ENCODE measurements at places on chromosomes 7 and 10.

DNA sequence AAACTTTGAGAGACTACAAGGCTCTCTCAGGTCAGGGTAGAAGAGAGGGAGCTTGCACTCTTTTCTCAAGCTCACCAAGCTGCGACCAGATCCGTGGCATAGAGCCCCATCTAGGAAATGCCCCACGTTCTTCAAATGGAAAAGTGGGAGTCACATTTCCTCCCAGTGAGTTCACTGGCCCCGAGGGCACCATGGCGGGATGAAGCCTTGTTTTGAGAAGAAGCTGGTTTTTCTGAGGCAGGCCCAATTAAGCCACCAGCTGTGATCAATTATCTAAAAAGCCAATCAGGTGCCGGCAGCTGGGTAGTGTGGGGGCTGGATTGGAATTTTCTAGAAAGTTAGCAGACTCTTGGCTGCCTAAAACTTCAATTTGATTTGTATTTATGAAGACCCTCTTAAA lies 101.4 kb downstream of the ZNF365 start:
- no peak for DNase-seq

DNA sequence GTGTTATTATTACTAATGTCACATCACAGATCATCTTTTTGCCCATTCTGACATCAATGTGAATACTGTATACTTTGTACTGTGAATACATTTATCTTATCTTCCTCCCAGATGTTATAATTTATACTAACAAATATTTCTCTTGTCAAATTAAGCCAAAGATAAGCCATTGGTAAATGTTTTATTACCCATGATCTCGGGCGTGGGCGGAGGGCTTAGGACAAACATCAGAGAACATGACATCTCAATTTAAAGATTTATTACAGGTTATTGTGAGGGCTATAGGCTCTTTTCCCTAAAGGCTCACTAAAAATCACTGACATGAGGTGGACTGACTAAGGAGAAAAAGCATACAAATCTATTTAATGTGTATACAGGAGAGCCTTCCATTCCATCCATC lies 58.2 kb upstream of the DGKB start:
- DNase-seq, result no peak

DNA sequence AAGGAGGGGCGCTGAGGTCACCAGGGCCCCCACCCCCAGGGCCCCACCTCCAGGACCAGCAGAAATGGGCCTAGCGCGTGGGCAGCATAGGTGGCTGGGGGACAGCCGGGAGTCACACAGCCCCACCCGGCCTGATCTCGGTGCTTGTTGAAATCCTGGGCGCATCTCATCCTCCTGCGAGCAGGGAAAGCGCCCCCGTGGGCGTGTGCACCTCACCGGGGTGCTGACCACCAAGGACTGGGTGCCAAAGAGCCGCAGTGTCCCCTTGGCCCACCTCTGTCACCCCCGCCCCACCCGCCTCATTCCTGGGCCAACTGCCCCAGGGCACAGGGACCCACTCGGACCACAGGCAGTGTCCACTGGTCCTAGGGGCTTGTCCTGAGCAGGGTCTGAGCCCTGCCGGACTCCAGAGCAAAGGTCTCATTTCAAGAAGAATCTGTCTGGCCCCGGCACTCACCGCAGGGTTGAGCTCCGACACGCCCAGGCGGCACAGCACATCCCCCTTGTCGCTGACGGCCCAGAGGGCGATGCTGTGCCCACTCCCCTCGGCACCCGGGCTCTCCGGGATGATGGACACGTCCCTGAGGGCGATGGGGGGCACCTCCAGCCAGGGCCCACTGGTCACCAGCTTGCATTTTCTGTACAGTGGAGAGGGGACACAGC lies 11.4 kb downstream of the BHLHA15 start:
- DNase-seq, result no peak

GRCh38 chr10:33386926-33387325 lies 52.5 kb upstream of the NRP1 start:
- no peak for DNase-seq

DNA sequence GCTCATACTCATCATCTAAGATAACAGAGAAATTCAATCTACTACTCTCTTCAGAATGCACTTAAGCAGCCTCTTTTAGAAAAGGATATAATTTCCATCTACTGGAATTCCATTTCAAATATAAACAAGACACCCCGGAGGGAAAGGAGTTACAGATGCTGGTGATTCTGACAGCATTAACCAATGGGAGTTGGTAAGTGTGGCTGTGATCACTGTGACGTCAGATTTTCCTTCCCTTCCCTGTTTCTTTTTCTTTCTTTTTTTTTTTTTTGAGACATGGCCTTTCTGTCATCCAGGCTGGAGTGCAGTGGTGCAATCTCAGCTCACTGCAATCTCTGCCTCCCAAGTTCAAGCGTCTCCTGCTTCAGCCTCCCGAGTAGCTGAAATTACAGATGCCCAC lies 106.6 kb downstream of the ACTR3B start:
- no peak for DNase-seq

DNA sequence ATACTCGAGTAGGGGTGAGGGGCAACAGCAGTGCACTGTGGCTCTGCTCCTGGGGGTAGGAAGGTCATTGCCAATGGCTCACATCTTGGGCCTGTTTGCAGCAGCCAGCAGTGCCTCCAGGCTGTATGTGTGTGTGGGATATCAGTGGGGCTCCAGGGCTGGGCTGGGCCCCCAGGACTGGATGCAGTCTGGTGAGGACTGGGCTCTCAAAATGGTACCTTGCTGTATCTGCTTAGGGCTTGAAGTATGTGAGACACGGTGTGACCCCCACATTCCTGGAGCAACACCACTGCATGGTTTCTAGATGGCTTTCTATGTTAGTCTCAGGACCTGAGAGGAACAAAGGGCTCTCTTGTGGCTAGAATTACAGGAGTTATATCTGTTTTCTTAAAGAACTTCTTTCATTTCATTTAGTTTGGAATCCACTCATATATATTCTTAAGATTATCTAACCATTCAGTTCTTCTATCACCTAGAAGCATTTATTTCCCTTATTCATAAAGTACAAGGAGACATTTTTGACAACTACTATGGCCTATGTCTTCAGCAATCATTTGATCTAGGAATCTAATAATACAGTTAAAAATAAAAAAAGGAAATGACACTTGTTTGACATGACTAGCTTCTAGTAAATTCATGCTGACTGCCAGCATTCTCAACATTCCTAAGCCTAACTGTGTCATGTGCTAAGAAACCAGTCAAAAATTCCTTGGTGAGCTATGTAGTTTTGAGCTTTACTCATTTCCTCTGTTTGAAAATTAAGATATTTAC lies 443.2 kb upstream of the SEMA3A start:
- no peak for DNase-seq

- no peak for DNase-seq
These were observed 82.4 kb downstream of the SRPK2 start for GRCh38 chr7:105306298-105306748.

DNA sequence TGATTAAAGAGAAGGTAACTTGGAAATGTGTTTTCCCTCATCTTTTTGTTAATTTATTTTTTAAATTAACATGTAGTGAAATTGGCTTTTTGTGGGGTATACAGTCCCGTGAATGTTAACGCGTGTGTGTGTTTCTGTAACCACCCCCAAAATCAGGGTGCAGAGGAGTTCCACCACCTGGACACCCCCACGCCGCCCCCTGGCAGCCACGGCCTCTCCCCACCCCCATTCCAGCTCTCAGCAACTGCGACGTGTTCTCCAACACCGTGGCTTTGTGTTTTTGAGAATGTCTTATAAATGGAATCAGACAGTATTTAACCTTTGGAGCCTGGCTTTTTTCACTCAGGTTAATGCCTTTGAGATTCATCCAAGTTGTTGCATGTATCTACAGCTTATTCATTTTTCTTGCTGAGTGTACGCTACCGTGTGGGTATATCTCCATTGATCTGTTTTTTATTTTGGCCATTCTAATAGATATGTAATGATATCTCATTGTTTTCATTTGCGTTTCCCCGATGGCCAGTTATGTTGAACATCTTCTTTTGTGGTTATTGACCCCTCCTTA lies 218.8 kb downstream of the EBF3 start:
- no peak for DNase-seq

DNA sequence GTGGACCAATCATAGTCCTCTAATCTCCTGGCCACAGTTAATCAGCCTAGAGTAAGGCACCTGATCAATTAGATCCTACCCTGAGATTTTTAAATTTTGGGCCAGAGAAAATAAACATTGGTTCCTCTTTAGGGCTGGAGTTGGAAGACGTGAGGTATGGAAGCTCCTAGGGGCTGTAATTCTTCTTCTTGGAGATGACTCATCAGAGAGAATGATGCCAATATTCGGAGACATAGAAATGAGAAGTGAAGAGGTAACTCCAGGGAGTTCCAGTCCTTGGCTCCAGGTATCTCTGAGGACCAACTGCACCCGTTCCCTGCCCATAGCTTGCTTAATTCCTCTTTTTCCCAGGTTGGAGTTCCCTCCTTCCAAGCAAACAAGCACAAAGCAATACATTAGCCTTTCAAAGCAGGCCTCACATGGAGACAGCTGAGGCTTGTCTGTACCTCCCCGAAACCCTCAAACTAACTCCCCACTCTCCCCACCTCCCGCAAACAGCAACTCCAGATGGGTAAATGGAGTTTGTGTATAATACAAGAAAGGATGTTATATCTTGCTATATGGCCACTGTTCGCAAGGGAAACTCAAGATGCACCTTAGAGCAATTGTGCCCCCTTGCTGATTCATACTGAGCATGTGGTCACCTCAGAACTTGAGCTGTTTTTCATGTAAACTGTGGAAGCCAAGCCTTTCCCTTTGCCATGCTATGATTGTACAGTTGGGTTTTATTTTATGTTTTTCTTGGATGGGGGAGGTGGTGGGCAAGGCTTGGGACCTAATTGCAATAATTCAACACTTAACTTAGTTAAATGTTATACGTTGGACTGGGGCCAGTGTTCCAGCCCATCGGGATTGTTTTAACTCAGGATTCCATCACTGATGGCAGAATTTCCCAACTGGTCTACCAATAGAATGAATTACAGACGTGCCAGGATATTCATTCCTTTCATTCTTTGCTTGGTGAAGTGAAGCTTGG lies 29.3 kb downstream of the PIK3AP1 start:
- DNase-seq, result no peak

- DNase-seq, result no peak
These were observed 12.0 kb upstream of the KCNMA1 start for GRCh38 chr10:77649333-77650331.

DNA sequence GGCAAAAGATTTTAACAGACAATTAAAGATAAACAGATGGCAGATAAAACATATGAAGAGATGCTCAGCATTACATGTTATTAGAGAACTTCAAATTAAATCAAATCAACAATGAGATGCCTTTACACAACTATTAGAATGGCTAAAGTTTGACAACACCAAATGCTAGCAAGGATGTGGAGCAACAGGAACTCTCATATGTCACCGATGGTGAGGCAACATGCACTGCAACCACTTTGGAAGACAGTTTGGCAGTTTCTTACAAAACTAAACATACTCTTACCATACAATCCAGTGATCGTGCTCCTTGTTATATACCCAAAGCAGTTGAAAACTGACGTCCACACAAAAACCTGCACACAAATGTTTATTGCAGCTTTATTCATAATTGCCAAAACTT lies 13.7 kb upstream of the ATE1 start:
- DNase-seq, result no peak

DNA sequence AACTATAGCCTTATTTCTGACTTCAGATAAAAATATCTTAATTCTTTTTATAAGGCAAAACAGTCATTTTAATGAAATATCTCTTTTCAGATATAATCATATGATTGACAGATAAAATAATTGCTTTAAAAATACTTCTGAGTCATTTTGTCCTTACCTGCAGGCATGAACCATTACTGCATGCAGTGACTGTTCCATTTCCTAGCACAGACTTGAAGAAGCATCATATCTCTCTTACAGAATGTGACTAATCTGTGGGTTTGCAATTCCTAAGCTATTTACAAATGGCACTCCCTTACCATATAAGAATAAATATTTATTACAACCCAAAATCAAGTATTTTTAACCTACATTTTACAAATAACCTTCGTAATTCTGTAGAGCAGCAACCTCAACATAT lies 120.7 kb downstream of the SRPK2 start:
- DNase-seq, result no peak

Measured in activated T-cell treated with anti-CD3 and anti-CD28 coated beads, Interleukin-2, amount 50 U/mL, for 1 hour (primary cell).